Heart left ventricle (tissue), 16 donors: ENCODE measurements at places on chromosomes 16 and 17. TPM values are rescaled to one million over a fixed set of nuclear protein-coding genes. Genes with fewer than 3 reads are reported as not detected.
A peak's percentile ranks its signal among the peaks of the same experiment; 100 is the strongest.

The EEF2K gene
- total RNA-seq = 22.1 TPM

GRCh38 chr17:42803074-42803883 lies 4.6 kb downstream of the CNTD1 start:
- no peak for DNase-seq
- H3K36me3 ChIP-seq = no peaks in the 10 kb centered on the region
- H3K4me1 ChIP-seq = no peaks in the 10 kb centered on the region
- H3K4me3 ChIP-seq = no peak overlapping the region

DNA sequence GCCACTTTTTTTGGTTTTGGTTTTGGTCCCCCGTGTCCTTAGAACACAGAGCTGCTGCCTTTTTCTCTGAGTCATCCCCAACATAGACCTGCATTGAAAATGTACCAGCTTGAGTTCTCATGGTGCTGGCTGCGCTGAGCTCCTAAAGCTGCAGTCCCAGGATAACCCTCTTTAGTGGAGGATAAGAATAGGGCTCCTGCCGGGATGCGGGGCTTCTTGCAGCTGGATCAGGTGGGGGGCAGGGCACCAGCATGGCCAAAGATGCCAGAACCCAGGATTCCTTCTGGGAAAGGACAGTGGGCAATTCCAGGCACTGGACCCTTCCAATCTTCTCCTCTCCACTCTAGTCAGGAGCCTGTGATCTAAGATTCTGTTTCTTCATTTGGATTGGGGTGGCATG lies 8.3 kb upstream of the CLUH start:
- no peak overlapping the region for H3K27ac ChIP-seq
- no peak for DNase-seq
- peaks cover 4% of the 10 kb centered on the region for H3K4me1 ChIP-seq
- H3K36me3 ChIP-seq = no peaks in the 10 kb centered on the region

- no peaks in the 10 kb centered on the region for H3K36me3 ChIP-seq
- H3K27me3 ChIP-seq = no peaks in the 10 kb centered on the region
- H3K27ac ChIP-seq = peak overlapping the region; percentile 70
- peak; percentile 85 for DNase-seq
Observed at GRCh38 chr17:63433746-63434591, 12.1 kb downstream of the CYB561 start.

GRCh38 chr17:8910969-8911604 lies 43.6 kb upstream of the PIK3R6 start:
- H3K4me3 ChIP-seq = no peak overlapping the region
- peaks cover 28% of the 10 kb centered on the region for H3K36me3 ChIP-seq
- no peak overlapping the region for H3K27ac ChIP-seq
- no peaks in the 10 kb centered on the region for H3K27me3 ChIP-seq
- no peaks in the 10 kb centered on the region for H3K4me1 ChIP-seq
